ENCODE measurements at places on chromosomes 4 and X.
A peak's percentile ranks its signal among the peaks of the same experiment; 100 is the strongest.

- DNase-seq = no peak
These were observed 167.9 kb upstream of the GLRA2 start for GRCh38 chrX:14361435-14361834.

DNA sequence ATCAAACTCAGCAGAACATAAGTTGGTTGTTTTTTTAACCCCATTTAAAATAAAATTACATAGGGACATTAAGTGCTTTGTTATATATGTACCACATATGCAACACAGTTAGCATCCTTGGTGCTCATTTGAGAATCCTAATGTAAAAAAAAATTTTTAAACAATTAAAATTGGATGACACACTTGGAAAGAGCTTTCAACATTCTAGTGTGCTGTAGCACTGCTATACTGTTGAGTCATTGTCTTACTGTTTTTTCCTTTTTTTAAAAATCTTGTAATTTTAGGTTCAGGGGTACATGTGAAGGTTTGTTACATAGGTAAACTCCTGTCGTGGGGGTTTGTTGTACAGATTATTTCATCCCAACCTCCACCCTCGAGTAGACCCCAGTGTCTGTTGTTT lies 12.8 kb downstream of the THAP9 start:
- DNase-seq = no peak

GRCh38 chr4:88792268-88792781 lies 94.7 kb upstream of the NAP1L5 start:
- DNase-seq = peak; percentile 3

GRCh38 chrX:152821145-152821765 lies 9.3 kb downstream of the CETN2 start:
- DNase-seq = peak; percentile 61

GRCh38 chr4:11471618-11472017 lies 42.9 kb upstream of the HS3ST1 start:
- no peak for DNase-seq

DNA sequence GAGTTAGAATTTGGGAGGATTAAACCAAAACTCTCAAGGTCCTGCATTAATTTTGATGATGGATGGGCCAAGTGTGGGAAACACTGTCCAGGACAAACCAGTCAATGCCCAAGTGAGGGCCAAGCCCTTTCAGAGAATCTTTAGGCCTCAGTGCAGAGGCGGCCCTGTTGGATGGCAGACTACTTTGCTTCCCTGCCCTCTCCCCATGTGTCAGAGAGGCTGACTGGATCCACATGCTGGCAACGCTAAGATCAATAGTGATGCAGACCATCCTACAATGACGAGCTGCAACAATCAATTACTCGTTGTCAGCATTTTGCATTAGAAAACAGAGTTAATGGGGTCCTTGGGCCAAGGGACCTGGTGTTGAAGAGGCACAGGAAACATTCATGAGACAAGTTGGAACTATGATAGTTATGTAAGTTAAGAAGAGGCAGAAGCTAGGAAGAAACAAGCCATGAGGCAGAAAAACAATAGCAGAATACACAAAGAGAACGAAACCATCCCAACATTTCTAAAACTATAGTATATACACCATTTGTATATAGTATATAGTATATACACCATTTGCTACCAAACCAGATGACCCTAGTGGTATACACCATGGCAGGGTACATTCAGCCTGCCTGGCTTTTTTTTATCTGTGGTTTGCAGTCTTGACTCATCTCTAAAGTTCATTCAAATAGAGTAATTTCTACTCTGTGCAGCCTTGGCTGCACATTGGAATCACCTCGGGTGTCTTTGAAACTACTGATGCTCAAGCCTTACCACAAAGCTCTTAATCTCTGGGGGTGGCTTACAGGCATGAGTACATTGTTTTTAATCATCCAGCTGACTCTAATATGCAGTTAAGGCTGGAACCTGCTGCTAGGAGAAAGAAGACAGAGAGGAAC lies 147.7 kb upstream of the GYPA start:
- no peak for DNase-seq

- no peak for DNase-seq
These were observed 29.2 kb downstream of the P2RY8 start for GRCh38 chrX:1507511-1508463.

GRCh38 chr4:172813359-172813923 lies 355.2 kb upstream of the GALNT7 start:
- DNase-seq = no peak

DNA sequence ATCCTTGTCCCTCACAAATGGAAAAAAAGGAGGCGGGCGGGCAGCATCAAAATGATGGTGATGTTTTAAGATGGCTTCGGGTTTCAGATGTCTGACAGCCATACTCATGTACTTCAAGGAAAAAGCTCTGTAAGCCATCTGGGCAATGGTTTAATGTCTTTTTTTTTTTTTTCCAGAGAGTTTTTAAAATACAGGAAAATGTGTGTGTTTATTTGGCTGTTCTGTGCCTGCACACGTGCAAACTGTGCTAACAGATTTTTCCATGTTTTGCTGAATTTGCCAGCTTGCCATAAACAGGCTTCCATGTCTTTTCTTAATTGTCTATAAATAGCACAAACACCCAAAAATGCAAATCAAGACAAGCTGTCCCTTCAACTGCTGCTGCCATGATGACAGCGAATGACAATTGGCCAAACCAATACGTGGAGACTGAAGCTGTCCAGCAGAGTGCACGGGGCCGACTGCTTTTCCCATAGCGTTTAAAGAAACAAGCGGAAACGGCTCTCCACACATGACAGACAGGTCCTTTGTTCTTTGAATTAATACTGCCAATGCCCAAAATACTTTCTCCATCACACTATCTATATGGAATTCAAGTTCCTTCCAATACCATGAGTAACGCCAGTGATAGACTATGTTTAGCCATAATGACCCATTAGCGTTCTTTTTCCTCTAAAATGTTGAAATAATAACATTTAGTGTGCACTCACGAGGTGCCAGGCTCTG lies 35.7 kb downstream of the AFAP1 start:
- no peak for DNase-seq

- no peak for DNase-seq
These were observed 28.0 kb upstream of the ATP6AP2 start for GRCh38 chrX:40552768-40553167.

GRCh38 chr4:139030614-139031235 lies 15.1 kb downstream of the NOCT start:
- DNase-seq = peak; percentile 82

- DNase-seq = peak; percentile 93
These were observed 42.4 kb upstream of the SLC2A9 start for GRCh38 chr4:10063544-10064300.

GRCh38 chrX:39456894-39457604 lies 640.7 kb downstream of the BCOR start:
- no peak for DNase-seq

DNA sequence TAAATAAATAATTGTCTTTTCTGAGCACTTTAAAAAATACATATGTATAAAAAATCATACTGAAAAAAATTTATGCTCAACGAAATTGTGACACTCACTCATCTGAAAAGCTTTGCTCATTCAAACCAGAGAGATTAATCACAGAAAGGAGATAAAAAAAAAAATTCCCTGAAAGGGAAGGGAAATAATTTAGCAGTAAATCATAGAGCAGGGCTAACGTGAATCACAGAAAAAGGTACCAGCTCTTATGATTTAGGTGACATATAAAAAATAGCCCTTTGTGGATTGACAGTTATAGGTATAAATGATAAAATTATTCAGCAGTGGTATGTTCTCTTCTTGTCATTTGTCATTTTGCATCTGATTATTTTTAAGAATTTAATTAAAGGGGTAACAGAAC lies 552.7 kb upstream of the TENM3 start:
- no peak for DNase-seq

GRCh38 chr4:99655308-99656081 lies 2.1 kb downstream of the C4orf54 start:
- DNase-seq = no peak

- peak; percentile 1 for DNase-seq
These were observed 50.3 kb downstream of the SSX3 start for GRCh38 chrX:48306175-48306574.

- DNase-seq = no peak
These were observed 131.2 kb upstream of the HCCS start for GRCh38 chrX:10979956-10980355.

GRCh38 chrX:144637731-144638130 lies 609.6 kb upstream of the SPANXN1 start:
- no peak for DNase-seq

GRCh38 chrX:98501426-98501825 lies 1617.7 kb downstream of the RPA4 start:
- DNase-seq = no peak

GRCh38 chrX:96447161-96447560 lies 237.5 kb upstream of the DIAPH2 start:
- no peak for DNase-seq

- DNase-seq = no peak
These were observed 700 bp downstream of the VMA21 start for GRCh38 chrX:151397741-151398070.

DNA sequence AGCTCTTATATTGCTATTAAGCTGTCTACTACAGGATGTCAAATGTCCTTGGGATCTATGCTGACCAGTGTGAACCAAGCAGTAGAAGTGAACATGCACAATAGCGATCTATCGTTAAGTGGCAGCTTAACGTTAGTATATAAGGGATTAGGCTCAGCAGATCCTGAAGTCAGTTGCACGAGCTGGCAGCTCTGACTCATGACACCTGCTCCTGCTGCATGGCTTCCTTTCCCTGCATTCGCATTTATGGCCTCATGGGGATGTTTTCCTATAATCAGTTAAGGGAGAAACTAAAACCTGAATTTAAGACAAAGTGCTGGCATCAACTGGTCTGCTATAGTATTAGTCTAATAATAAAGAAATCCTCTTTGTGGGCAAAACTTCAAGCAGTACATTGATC lies 12.7 kb upstream of the MCUB start:
- DNase-seq = no peak

GRCh38 chr4:70183168-70183939 lies 12.2 kb upstream of the ODAM start:
- peak; percentile 8 for DNase-seq

DNA sequence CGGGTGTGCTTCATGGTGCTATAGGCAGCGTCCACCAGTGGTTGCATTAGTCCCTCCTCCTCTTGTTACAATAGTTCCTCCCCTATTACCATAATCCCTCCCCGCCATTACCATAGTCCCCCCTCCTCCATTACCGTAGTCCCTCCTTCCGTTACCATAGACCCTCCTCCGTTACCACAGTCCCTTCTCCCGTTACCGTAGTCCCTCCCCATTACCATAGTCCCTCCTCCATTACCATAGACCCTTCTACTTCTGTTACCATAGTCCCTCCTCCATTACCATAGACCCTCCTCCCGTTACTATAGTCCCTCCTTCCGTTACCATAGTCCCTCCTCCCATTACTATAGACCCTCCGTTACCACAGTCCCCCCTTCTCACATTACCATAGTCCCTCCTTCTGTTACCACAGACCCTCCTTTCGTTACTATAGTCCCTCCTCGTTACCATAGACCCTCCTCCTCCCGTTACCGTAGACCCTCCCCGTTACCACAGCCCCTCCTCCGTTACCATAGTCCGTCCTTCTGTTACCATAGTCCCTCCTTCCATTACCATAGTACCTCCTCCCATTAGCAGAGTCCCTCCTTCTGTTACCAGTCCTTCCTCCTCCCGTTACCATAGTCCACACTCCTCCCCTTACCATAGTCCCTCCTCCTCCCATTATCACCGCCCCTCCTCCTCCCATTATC lies 129.6 kb downstream of the DHRSX start:
- peak; percentile 96 for DNase-seq

- peak; percentile 5 for DNase-seq
These were observed 1.0 kb upstream of the RNF150 start for GRCh38 chr4:141133999-141134995.
